Peyer's patch (tissue), 4 donors: ENCODE measurements at places on chromosomes 16 and 17. TPM values are rescaled to one million over a fixed set of nuclear protein-coding genes. Genes with fewer than 3 reads are reported as not detected.
A peak's percentile ranks its signal among the peaks of the same experiment; 100 is the strongest.

The PMP22 gene
- total RNA-seq: 37.1 TPM

The SSTR5 gene
- total RNA-seq: 2.1 TPM

The APOBR gene
- 11.9 TPM for total RNA-seq

The OR1A1 gene
- total RNA-seq: not detected

The DHRS7C gene
- not detected for total RNA-seq

The BBS2 gene
- total RNA-seq: 23.1 TPM

The CMTM1 gene
- total RNA-seq: 1.4 TPM

GRCh38 chr17:71828182-71828596 is 292.6 kb upstream of the SOX9 start:
- H3K36me3 ChIP-seq: no peaks in the 10 kb centered on the region
- H3K27ac ChIP-seq: no peak overlapping the region
- DNase-seq: no peak
- H3K27me3 ChIP-seq: no peaks in the 10 kb centered on the region

DNA sequence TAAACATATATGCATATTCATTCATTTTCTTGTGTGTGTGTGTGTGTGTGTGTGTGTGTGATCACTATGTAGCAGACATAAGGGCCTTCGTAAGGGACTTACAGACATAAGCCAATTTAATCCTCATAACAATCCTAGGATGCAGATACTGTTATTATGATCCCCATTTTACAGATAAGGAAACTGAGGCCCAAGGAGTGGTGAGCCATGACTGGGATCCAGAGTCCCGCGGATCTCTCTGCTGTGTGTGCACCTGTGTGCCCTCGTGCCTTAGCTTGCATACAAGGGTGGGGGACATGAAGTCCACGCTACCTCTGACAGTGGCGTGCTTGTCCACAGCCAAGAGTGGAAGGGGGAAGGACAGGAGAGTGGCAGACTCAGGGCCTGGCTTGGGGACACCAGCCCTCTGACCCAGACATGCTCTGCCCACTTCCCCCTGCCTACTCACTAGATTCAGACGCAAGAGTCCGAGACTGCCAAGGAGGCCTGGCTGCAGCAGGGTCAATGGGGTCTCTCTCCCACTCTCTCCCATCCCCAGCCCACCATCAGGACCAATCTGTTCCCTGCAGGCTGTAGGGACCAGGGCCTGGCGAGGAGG is 9.8 kb upstream of the SMTNL2 start:
- no peak overlapping the region for H3K4me3 ChIP-seq
- no peaks in the 10 kb centered on the region for H3K36me3 ChIP-seq
- no peaks in the 10 kb centered on the region for H3K4me1 ChIP-seq

GRCh38 chr16:81616321-81617020 is 162.6 kb upstream of the PLCG2 start:
- H3K4me1 ChIP-seq: peaks cover 12% of the 10 kb centered on the region
- DNase-seq: peak; percentile 90
- H3K27me3 ChIP-seq: no peaks in the 10 kb centered on the region
- H3K36me3 ChIP-seq: no peaks in the 10 kb centered on the region

GRCh38 chr16:81939164-81940056 is 71.9 kb downstream of the SDR42E1 start:
- H3K4me1 ChIP-seq: no peaks in the 10 kb centered on the region
- DNase-seq: no peak
- no peaks in the 10 kb centered on the region for H3K27me3 ChIP-seq
- H3K27ac ChIP-seq: no peak overlapping the region
- H3K36me3 ChIP-seq: no peaks in the 10 kb centered on the region

GRCh38 chr17:82098939-82099763 is 1.1 kb upstream of the FASN start:
- peak overlapping the region; percentile 87 for H3K4me3 ChIP-seq
- no peaks in the 10 kb centered on the region for H3K4me1 ChIP-seq
- DNase-seq: no peak
- no peaks in the 10 kb centered on the region for H3K36me3 ChIP-seq

GRCh38 chr16:83996481-83997252 is 28.6 kb downstream of the NECAB2 start:
- no peaks in the 10 kb centered on the region for H3K4me1 ChIP-seq
- H3K4me3 ChIP-seq: no peak overlapping the region
- no peaks in the 10 kb centered on the region for H3K27me3 ChIP-seq
- no peak overlapping the region for H3K27ac ChIP-seq
- H3K36me3 ChIP-seq: no peaks in the 10 kb centered on the region

DNA sequence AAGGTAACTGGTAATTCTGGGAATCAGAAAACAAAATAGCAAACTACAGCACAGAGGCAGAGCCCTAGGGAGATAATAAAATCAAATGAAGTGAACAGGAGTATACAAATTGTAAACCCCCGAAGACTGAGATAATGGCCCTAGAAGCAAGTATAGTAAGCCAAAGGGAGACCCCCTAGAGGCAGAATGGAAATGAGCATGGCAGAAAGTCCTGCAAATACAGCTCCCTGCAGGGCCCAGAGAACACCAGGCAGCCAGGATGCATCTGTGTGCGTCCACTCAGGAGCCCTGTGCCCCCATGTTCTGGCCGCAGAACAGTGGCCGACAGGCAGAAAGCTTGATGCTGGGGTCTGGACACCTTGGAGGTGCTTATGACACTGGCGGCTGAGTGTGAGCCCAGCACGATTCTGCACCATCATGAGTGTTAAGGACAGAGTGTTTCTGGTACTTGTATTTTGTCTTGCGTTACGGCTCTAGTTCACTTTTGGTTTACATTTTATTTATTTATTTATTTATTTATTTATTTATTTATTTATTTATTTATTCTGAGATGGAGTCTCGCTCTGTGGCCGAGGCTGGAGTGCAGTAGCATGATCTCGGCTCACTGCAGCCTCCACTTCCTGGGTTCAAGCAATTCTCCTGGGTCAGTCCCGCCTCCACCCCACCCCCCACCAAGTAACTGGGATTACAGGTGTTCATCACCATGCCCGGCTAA is 48.7 kb downstream of the RGS9 start:
- no peaks in the 10 kb centered on the region for H3K4me1 ChIP-seq
- H3K27me3 ChIP-seq: no peaks in the 10 kb centered on the region
- H3K27ac ChIP-seq: no peak overlapping the region
- no peaks in the 10 kb centered on the region for H3K36me3 ChIP-seq

DNA sequence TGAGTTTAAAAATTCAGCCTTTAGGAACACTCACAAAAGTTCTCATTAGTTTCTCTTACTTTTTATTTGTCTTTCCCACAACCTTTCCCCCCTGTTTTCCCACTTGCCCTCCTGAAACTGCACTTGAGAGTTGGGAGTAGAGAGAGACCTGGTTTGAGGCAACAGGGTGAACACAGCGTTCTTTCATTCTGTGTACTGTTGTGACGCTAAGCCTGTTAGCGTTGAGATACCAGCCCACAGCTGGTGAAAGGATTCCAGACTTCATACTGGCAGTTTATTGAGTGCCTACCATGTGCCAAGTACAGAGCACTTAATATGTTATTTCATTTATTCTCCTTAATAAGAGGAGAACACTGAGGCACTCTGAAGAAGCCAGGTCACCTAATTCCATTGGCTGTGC is 10.3 kb downstream of the TNRC6C start:
- no peaks in the 10 kb centered on the region for H3K27me3 ChIP-seq
- H3K4me1 ChIP-seq: no peaks in the 10 kb centered on the region
- no peak for DNase-seq
- H3K27ac ChIP-seq: no peak overlapping the region
- no peak overlapping the region for H3K4me3 ChIP-seq

DNA sequence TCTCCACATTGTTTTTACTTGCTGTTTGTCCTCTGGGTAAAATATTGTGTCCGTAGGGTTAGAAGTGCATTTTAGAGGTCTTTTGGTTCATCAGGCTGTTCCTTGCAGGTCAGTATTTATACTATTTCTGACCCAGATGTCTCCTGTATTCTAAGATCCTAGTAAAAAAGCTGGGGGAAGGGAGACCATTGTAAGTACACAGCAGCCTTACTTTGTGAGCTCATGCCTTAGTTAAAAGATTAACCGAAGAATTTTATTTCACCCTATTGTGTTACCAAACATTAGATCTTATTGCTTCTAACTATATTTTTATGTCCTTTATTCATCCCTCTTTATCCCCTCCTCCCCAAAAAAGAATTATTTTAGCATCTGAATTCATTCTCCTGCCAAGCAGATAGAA is 444.1 kb upstream of the RBFOX1 start:
- H3K27ac ChIP-seq: no peak overlapping the region
- H3K36me3 ChIP-seq: no peaks in the 10 kb centered on the region
- H3K27me3 ChIP-seq: no peaks in the 10 kb centered on the region
- no peak for DNase-seq

DNA sequence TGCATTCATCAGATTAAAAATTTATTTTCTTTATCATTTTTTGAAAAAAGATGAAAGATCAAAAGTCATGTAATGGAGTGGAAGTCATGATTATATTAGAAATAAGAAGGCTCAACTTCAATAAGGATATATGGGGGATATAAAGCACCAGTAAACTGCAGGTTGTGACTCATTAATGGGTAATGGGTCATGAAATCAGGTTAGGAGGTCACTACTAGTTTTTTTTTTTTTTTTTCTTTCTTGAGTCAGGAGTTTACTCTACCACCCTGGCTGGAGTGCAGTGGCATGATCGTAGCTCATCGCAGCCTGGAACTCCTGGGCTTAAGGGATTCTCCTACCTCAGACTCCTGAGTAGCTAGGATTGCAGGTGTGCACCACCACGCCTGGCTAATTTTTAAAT is 14.3 kb downstream of the EFCAB13 start:
- H3K27me3 ChIP-seq: no peaks in the 10 kb centered on the region
- no peaks in the 10 kb centered on the region for H3K36me3 ChIP-seq
- no peak overlapping the region for H3K4me3 ChIP-seq
- no peak overlapping the region for H3K27ac ChIP-seq
- no peaks in the 10 kb centered on the region for H3K4me1 ChIP-seq

- DNase-seq: no peak
- H3K36me3 ChIP-seq: no peaks in the 10 kb centered on the region
- no peaks in the 10 kb centered on the region for H3K4me1 ChIP-seq
- H3K27me3 ChIP-seq: no peaks in the 10 kb centered on the region
Measured at GRCh38 chr17:10171581-10171981, 26.8 kb downstream of the GAS7 start.

- H3K4me1 ChIP-seq: no peaks in the 10 kb centered on the region
- H3K27me3 ChIP-seq: no peaks in the 10 kb centered on the region
- H3K36me3 ChIP-seq: peaks cover 32% of the 10 kb centered on the region
- H3K4me3 ChIP-seq: no peak overlapping the region
Measured at GRCh38 chr16:69647020-69647419, 79.3 kb downstream of the NQO1 start.

GRCh38 chr16:50340578-50340977 is 28.2 kb downstream of the BRD7 start:
- no peak for DNase-seq
- H3K27me3 ChIP-seq: no peaks in the 10 kb centered on the region
- no peaks in the 10 kb centered on the region for H3K4me1 ChIP-seq
- no peak overlapping the region for H3K4me3 ChIP-seq

DNA sequence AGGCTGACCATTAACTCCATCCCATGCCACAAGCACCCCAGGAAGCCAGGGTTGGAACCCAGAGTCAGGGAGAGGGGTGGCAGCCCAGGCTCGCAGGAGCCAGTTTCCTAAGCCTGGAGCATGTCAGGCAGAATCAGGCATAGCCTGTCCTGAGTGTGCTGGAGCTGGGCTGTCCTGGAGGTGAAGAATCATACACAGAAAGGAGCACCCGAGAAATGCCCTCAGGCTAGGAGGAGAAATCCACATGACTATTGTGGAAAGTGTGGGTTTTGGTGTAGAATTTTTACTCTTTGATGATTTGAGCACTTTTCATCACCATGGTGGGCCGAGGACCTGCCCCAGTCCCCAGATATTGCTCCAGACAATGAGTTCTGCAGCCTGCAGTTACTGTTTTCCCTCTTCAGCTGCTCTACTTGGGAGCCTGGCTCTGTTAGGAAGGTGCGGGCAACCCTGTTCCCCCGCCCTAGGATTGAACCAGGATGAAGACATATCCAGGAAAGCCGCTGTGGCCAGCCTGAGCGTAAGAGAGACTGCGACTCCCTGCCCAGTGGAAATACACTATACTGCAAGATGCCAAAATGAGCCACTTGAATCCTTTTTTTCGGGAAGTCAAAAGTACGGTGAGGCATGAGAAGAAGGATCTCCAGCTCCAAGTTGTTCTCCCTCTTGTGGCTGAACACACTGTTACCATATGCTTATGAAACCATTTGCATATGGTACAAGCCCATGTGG is 29.0 kb upstream of the HEATR6 start:
- no peaks in the 10 kb centered on the region for H3K36me3 ChIP-seq
- no peaks in the 10 kb centered on the region for H3K4me1 ChIP-seq
- H3K27me3 ChIP-seq: no peaks in the 10 kb centered on the region
- DNase-seq: no peak
- no peak overlapping the region for H3K4me3 ChIP-seq
- H3K27ac ChIP-seq: no peak overlapping the region

DNA sequence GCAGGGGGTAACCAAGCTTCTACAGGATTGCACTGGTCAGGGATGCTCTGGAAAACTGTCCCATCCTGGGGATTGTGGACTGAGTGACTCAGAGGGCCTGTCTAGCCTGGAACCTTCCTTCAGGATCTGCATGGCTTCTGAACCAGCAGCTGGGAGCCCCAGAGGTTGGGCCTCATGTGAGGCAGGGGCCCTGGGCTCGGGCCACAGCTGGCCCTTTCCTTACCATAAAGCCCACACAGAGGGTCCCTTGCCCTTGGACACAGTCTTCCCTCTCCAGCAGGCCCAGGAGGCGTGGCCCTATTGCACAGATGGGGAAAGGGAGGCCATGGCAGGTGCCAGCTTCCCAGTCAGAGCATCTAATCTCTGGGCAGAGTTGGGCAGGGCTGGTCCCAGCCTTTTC is 30.5 kb downstream of the ADCY7 start:
- H3K4me1 ChIP-seq: no peaks in the 10 kb centered on the region
- no peaks in the 10 kb centered on the region for H3K36me3 ChIP-seq
- DNase-seq: no peak
- no peaks in the 10 kb centered on the region for H3K27me3 ChIP-seq
- H3K27ac ChIP-seq: no peak overlapping the region
- no peak overlapping the region for H3K4me3 ChIP-seq

- H3K27me3 ChIP-seq: no peaks in the 10 kb centered on the region
- no peak for DNase-seq
- H3K4me1 ChIP-seq: no peaks in the 10 kb centered on the region
- H3K27ac ChIP-seq: no peak overlapping the region
- no peaks in the 10 kb centered on the region for H3K36me3 ChIP-seq
- no peak overlapping the region for H3K4me3 ChIP-seq
Measured at GRCh38 chr16:81627024-81627423, 152.1 kb upstream of the PLCG2 start.
